Left hindlimb (tissue), 1 donor: ENCODE measurements at places on chromosomes 5 and 9.

DNA sequence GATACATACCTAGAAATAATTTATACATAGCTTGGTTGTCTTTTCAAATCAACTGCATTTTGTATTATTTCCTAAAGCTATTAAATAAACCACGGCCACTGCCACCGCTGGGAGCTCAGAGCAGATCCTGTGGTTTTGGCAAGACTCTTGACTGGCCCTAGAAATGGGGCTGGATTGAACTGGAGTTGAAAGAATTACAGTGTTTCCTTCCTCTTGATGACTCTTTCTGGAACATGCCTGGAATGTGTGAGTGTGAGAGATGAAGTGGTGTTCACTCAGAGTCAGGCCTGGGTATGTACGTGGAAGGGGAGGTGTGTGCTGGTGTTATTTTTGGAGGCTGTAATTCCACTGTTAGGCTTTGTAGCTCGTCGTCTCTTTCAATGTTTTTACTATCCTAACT, 45.9 kb downstream of the TEK start:
- DNase-seq, result peak; percentile 60

GRCh38 chr5:78447775-78448424, 87.5 kb downstream of the SCAMP1 start:
- DNase-seq, result no peak

DNA sequence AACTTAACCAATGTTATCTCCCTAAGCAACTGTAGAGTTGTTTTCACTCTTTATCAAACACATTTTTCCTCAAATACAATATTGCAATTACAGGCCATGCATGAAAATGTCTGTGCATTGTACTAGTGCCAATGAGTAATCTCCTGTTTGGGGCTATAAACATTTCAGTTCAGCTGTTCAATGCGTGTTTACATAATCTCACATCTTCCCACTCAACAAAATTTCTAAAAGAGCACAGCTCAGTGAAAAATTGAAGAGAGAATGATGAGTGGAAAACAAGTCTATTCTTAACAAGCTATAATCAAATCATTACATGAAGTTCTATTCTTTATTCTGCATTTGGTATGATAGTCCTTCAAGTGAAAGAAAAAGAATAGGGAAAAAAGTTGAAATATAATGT, 780.5 kb upstream of the CDH9 start:
- DNase-seq, result no peak

- DNase-seq, result peak; percentile 72
These were observed 221.8 kb upstream of the TUT7 start for GRCh38 chr9:86575825-86576525.

- DNase-seq, result no peak
These were observed 170.0 kb downstream of the CACNA1B start for GRCh38 chr9:138047469-138048040.

GRCh38 chr9:113156880-113157279, 6.1 kb downstream of the SLC31A2 start:
- DNase-seq, result no peak

DNA sequence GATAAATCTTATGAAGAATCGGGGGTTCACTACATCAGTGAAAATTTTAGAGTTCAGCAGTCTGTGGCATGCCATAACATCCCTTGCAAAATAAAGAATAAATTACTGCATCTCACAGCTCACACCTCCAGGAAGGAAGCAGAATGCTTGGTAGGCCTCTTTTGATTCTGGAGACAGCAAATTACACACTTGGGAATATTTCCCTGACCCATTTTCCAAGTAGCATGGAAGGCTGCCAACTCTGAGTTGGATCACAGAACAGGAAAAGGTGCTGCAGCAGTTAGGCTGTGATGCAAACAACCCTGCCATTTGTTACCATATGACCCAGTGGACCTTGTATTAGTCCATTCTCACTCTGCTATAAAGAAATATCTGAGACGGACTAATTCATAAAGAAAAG, 293.5 kb downstream of the ASTN2 start:
- no peak for DNase-seq

- no peak for DNase-seq
These were observed 11.3 kb upstream of the CDH6 start for GRCh38 chr5:31182136-31182535.

- no peak for DNase-seq
These were observed 24.1 kb downstream of the GOLGA2 start for GRCh38 chr9:128251732-128252100.

DNA sequence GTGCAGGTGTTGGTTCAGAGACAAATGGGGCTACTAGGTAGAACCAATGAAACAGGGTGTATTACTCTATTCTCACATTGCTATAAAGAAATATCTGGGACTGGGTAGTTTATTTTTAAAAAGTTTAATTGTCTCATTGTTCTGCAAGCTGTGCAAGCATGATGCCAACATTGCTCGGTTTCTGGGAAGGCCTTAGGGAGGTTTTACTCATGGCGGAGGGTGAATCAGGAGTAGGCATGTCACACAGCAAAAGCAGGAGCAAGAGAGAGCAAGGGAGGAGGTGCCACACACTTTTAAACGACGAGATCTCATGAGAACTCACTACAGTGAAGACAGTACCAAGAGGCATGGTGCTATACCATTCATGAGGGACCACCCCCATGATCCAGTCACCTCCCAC, 134.6 kb downstream of the PIK3R1 start:
- no peak for DNase-seq

GRCh38 chr5:94385767-94386166, 232.6 kb downstream of the KIAA0825 start:
- no peak for DNase-seq

- no peak for DNase-seq
These were observed 20.4 kb downstream of the ANKS6 start for GRCh38 chr9:98775831-98776441.

DNA sequence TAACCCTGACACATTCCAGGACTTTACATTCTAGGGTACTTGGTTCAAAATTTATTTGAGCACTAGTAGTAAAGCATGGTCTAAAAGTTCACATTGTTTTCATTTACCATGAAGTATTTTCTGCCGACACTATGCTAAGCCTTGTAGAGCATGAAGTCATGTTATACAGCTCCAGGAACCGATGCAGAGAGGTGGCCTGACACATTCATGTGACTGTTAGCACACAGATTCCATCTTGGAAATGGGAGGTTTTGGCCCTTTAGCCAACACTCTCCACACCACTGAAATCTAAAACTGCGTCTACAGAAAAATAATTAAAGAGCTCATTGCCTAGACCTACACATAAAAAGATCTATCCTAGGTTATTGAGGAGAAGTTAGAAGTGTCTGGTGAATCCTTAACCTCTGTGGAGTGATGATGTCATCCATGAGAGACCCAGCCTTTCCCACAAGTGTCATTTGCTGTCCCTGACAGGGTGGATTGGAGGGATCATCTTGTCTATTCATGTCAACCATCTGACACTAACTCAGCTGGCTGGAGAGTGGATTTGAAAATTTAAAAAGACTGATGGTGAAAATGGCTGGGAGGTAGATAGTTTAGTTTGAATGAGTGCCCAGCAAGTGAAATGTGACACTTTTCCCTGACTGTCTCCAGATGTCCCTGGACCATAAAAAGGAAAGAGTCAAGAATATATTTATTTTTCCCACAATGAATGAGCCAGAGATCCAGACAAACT, 1.3 kb downstream of the RANBP3L start:
- peak; percentile 39 for DNase-seq

GRCh38 chr5:134034326-134034725, 29.6 kb upstream of the VDAC1 start:
- no peak for DNase-seq

DNA sequence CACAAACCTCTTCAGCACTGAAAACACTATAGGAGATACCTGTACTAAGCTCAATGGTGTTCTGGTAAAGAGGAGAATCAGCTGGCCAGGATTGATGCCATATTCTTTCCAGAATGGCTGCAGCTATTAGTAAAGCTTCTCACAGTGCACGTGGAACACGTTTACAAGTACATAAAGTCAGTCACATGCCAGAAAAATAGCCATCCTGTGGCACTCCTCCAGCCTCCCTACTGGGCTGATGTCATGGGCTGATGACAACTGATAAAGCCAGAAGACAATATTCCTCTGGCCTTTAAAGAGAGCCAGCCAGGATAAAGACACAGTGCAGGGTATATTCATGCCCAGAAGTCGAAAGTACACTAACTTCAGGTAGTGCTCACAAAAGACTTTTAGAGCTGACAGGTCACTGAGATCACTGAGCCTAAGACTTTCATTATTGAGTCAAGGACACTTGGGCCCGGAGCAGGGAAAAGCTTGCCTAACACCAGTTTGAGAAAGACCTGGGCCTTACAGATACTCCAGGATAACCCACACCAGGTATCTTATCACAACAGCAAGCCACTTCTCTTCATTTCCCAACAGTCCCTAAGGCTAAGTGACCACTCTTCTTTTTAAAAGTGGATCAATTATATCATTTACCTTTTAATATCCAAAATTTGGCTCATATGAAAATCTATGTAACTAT, 29.4 kb downstream of the ABITRAM start:
- DNase-seq, result no peak

DNA sequence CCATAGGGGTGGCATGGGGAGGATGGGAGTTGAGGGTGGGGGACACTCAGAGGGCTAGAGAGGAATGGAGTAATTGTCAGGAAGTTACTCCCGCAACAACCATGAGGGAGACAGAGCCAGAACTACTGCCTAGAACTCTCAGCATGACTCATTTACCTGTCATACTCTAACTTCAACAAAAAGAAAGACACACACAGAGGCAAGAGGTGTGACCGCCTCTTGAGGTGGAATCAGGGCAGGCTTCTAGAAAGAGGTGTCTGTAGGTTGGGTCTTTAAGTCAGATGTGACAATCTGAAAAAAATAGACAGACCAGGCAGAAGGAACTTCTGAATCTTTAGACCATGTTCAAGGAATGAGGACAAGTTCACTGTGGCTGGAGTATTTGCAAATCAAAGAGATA, 73.4 kb downstream of the GABBR2 start:
- DNase-seq, result no peak

DNA sequence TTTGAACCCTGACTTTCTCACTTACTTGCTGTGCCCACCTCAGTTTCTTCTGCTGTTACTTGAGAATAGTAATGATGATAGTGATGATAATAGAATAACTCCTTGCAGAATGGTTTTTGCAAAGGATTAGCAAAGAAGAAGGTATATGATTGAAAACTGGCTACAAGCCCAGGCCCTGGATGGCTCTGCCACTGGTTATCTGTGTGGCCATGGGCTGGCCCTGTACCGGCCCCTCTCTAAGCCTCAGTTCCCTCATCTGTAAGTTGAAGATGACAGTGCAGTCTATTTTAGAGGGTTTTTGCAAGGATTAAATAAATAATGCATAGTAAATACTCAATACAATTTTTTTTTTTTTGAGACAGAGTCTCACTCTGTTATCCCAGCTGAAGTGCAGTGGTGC, 6.2 kb downstream of the TTLL11 start:
- no peak for DNase-seq

DNA sequence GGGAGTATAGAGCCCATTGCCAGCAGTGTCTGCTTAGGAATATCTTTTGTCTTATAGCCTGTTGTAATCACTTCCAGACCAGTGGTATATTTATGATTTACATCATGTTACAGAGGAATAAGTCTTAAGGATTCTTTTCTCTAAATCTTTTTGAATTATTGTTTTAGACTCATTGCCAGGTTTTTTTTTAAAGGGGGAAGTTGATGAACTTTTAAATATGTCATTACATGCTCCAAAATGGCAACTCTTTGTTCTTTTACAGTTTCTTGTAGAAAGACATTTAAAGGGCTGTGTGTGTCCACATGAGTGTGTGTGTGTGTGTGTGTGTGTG, 59.4 kb upstream of the NFIB start:
- no peak for DNase-seq

GRCh38 chr9:82273121-82273520, 284.5 kb downstream of the SPATA31D1 start:
- DNase-seq, result no peak

GRCh38 chr9:5851445-5851844, 18.5 kb upstream of the ERMP1 start:
- no peak for DNase-seq

DNA sequence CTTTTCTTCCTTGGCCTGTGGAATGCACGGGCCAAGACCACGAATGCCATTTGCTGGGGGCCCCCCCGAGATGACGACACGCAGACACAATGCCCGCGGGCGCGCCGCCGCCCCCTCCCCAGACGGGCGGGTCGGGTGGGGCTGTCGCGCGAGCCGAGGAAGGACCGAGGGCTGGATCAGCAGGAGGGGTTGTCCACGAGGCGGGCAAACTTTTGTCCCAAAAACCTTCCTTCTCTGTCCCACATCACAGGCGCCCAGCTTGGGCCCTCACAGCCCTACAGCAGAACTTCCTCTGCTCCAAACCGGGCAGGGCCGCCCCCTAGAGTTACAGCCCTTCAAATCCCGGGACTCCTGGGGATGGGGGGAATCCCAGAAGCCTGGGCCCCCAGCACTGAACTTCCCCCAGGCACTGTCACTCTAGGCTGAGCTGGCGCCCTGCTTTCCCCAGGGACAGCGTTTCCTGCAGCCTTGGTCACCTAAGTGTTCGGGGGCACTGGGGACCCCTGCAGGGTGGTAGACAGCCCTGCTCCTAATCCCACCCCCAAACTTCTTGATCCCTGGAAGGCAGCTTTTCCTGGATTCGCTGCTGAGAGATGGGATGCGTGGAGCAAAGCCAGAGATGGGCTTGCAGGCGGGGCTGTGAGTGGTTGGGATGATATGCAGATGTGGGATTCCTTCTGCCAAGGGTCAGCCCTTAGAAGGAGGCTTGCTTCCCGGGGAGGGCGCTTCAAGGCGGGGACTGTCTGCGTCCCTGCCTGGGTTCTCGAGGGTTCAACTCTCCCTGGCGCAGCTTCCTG, 980 bp downstream of the COL5A1 start:
- DNase-seq, result peak; percentile 83

DNA sequence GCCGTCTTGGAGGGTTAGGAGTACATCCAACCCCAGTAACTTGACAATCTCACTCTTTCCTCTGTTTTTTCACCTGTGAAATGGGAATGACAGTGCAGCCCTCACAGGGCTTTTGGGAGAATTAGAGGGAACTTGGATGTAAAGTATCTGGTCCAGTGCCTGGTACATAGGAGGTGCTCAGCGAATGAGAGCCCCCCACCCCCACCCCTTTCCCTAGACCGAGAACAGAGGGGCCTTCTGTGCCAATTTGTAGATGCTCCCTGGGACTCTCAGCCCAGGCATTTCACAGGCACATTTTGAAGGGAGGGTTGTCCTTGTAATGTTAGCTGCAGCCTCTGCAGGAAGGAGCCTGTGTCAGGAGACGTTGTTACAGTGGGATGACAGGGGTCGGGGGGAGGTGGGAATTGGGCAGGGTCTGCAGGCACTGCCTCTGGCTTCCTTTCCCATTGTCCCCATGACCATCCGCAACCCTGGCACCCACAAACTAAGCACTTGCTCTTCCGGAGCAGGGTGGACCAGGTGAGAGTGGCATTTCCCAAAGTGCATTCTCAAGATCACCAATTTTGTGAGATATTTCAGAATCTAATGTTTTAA, 47.0 kb downstream of the AMBP start:
- DNase-seq, result no peak

DNA sequence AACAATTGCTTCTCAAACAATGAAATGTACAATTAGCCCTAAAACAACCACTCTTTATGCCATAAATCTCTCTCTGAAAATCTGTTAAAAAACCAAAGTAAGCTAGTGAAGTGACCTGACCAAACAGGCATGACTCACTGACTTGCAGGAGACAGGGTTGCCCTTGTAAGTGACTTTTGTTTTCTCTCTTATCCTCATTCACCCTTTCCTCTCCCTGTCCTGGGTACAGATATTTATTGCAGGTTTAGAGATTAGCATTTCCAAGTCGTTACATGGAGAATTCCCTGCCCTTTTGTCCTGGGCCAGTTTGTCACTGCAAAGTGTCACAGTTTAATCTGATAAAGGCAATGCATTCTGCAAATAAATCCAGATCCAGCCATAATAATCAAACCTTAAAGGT, 484.2 kb downstream of the IRX1 start:
- DNase-seq, result no peak
